Kidney capillary endothelial cell (primary cell): ENCODE measurements at places on chromosomes 16 and 17.

- no peak for DNase-seq
Measured at GRCh38 chr17:21012736-21013135, 30.1 kb downstream of the USP22 start.

DNA sequence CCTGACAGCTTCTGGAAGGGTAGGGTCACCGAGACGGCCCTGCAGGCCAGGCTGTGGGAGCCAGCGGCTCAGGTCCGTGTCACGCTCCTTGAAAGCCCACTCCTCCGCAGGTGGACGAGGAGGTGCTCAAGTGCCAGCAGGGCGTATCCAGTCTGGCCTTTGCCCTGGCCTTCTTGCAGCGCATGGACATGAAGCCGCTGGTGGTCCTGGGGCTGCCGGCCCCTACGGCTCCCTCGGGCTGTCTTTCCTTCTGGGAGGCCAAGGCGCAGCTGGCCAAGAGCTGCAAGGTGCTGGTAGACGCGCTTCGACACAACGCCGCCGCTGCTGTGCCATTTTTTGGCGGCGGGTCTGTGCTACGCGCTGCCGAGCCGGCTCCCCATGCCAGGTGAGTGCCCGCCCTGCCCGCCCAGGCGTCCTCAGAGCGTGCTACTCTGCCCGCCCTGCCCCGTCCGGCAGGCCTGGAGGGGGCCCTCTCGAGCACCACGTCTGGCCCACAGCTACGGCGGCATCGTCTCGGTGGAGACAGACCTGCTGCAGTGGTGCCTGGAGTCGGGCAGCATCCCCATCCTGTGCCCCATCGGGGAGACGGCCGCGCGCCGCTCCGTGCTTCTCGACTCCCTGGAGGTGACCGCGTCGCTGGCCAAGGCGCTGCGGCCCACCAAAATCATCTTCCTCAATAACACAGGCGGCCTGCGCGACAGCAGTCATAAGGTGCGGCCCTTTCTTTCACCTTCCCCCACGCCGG is 1.3 kb downstream of the NAGS start:
- DNase-seq = no peak

- no peak for DNase-seq
Measured at GRCh38 chr17:72931163-72931562, 161.3 kb downstream of the SLC39A11 start.

- no peak for DNase-seq
Measured at GRCh38 chr17:62741290-62741689, 66.8 kb downstream of the MARCHF10 start.

GRCh38 chr17:41959336-41960095 is 7.1 kb upstream of the CNP start:
- peak; percentile 16 for DNase-seq

DNA sequence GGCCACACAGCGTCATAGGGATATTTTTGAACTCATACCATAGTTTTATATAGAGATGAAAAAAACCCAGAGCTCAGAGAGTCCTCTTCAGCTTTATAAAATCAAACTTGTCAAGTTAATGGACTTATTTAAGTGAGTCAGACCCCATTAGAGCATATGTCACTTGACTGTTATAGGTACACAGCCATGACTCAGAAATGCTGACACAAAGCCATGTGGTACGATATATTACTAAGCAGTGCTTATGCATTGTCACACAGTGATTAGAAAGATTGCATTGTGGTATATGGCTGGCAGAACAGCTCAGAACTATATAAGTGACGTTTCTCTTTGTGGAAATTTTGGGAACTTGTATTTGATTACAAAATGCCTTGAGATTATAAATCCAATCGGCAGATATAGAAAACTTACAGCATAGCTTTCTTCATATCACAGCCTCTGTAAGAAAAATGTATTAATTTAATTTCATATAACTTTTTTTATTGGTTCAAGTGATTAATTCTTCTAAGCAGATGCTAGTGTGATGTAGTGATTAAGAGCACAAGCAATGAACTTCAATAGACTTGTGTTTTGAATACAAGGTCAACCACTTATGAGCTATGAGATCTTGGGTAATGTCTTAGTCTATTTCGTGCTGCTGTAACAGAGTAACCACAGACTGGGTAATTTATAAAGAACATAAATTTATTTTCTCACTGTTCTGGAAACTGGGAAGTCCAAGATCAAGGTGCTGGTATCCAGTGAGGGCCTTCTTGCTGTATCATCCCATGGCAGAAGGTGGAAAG is 25.8 kb upstream of the GINS3 start:
- DNase-seq = peak; percentile 86

- peak; percentile 19 for DNase-seq
Measured at GRCh38 chr17:27296428-27296979, 2.6 kb downstream of the WSB1 start.

DNA sequence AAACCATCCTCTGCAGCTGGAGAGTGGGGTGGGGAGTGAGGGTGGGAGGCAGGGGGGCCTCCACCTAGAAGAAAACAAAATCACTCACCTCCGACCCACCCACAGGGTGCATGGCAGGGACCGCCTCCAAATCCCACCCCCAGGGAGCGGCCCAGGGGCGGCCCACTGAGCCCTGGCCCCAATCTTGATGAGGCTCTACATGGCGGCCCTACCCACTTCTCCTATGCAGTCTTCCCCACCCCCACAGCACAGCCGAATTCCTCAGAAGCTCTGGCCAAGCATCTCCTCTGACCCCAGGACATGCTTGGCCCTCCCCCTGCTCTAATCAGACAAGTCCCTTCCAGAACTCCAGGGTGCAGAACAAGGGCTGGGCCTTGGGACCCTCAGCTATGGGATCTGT is 18.2 kb upstream of the FASN start:
- no peak for DNase-seq

DNA sequence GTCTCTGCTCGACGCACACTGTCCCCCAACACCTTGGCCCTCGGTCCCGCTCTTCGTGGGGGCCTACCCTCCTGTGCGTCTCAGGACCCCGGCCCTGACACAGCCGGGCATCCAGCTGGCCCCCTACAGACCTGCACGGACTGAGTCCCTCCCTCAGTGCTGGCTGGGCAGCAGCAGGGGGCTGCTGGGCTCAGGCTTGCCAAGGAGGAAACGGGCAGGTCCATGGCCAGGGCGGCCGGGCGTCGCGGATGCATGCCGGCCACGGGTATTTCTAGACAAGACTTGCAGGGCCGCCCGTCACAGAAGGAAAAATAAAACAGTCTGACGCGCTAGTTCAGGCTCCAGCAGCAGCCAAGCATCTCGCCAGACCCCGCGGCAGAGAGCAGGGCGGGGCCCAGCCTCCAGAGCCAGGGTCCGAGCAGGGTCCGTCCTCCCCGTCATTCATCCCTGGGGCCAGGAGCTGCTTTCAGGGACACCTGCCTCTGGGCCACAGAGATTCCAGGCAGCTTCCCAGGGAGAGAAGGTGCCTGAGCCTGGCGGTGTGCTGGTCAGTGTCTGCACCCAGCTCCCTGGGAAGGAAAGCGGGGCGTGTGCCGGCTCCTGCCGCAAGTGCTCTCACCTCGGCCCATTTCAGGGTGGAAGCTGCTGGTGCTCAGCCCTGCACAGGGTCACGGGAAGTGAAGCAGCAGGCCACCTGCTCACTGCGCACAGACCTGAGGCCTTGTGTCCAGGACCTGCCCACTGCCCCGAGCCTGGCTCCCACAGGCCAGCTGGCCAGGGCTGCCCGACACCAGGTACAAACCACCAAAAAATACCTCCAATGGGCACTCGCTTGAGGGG is 7.2 kb upstream of the PVALEF start:
- DNase-seq = no peak

DNA sequence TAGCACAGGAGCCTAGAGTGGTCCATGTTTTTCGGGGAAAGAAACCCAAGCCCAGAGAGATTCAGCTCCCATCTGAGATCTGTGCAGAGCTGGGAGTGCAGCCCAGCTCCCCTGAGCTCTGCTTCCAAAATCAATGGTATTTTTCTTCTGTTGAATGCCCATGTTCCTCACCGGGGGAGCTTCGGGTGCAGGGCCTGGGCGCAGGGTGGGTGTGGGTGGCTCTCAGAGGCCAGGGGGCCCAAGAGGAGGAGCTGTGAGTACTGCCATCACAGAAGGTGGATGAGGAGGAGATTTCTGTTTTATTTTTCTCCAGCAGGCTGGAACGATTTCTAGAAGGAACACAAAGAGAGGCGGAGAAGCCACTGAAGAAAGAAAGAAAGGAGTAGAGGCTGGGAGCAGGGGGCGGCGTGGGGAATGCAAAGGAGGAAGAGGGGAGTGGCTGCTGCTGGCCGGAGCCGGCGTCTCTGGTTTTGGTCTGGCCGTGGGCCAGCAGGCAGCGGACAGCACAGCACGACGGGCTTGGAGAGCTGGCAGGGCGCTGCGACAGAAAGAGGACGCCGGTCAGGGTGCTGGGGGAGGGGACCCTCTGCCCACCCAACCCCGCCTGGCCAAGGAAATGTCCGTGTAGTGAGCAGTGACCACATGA is 76.2 kb upstream of the KSR1 start:
- peak; percentile 57 for DNase-seq

DNA sequence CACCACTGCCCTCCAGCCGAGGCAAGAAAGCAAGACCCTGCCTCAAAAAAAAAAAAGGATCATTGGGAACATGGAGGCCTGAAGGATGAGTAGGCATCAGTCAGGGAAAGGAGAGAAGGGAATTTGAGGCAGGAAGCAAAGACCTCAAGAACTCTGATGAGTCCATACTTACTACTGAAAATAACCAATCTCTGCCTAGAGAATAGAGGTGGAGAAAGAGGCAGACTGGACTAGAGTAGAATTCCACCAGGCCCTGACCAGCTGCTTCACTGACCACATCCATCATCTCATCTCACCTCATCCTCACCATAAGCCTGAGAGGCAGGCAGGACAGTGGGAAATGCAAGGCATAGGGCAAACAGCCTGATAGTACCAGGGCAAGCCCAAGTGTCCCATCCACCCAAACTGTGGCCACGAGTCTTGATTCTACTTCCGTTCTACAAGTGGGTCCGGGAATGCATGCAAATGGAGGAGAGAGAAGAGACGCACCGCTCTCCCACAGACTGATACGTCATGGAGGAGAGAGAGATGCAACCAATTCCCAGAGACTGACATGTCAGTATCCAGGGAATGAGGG is 17.1 kb downstream of the ANKRD11 start:
- DNase-seq = no peak

- no peak for DNase-seq
Measured at GRCh38 chr17:64615028-64615677, 47.0 kb downstream of the SMURF2 start.

- DNase-seq = no peak
Measured at GRCh38 chr16:63563819-63564505, 1527.7 kb upstream of the CDH8 start.

DNA sequence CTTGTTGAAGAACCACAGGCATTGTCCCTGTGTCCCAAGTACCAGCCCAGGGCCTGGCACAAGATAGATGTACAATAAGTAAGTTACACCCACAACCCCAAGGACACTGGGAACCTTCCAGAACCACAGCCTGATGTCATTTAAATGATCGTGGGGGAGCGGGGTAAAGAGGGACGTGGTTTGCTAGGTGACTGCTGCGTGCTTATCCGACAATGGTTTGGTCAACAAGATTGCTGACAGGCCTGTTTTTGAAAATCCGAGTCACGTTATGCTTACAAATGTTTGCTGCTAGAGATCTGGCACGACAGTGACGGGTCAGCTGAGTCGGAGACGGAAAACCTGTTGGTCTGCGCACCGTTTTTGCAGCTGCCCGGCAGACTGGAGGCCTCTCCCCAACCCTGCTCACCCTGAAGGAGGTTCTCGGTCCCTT is 22.8 kb downstream of the COTL1 start:
- no peak for DNase-seq

GRCh38 chr16:31071861-31072260 is 2.2 kb downstream of the ZNF668 start:
- DNase-seq = no peak

- no peak for DNase-seq
Measured at GRCh38 chr17:79007504-79008381, 1.8 kb downstream of the CANT1 start.

- no peak for DNase-seq
Measured at GRCh38 chr17:72121164-72122009, 567 bp downstream of the SOX9 start.

DNA sequence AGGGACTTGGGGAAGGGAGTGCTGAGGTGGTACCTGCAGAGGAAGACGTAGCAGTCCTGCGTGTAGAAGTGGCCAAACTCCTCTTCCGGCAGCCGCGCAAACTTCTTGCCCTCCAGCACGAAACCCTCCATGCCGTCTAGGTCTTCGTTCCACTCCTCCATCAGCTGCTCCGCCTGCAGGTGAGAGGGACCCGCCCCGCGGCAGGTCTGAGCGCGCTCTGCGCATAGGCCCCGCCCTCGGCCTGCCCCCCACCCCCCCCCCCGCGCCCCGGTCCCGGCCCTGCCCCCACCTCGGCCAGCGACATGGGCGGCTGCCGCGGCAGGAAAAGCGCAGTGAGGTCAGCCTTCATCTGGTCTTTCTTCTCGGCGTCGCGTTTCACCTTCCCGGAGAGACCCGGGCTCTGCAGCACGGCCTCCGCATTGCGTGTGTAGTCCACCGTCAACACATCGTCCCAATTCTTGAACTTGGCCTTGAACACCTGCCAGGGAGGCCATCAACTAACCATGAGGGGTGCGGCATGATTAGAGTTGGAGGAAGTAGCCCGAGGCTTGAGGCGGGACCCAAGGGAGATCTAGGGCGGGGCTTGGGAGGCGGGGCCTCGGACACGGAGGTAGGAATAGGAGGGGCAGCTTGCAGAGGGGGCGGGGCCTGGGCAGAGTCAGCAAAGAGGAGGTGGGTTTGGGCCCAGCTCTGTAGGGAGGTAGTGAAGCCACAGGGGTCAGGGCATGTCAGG is 11.5 kb downstream of the FLII start:
- DNase-seq = no peak

DNA sequence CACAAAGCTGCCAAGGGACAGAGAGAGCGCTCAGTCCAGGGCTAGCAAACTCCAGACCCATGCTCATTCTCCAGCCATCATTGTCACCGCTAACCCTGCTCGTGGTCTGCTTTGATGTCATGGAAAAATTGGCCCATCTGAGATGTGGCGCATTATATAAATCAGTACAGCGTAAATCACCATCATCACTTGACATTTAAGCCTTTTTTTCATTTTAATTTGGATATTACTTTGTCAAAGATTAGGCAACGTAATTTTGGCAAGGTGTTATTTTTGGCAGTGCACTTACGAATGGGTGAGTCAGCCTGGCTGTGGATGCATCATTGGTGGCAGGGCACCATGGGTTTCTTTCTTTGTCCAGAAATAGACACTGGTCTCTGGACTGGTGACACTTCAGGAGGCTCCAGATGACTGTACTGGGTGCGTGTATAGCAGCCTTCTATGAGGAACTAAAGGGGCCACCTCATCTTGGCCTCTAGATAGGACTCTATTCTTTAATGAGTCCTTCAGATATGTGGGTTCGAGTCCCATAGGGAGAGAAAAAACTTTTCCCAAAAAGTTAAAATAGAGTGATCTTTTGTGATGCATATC is 166.3 kb downstream of the MSI2 start:
- peak; percentile 49 for DNase-seq
